ENCODE measurements at places on chromosomes 16 and 17. TPM values are rescaled to one million over a fixed set of nuclear protein-coding genes. Genes with fewer than 3 reads are reported as not detected.

Gene CENPV
- 115 TPM for polyA plus RNA-seq

Gene TPSG1
- 3.3 TPM for polyA plus RNA-seq

- peak; percentile 9 for DNase-seq
- H3K4me1 ChIP-seq: peaks cover 4% of the 10 kb centered on the region
- H3K27ac ChIP-seq: peak overlapping the region; percentile 98
- no peaks in the 10 kb centered on the region for H3K27me3 ChIP-seq
- no peaks in the 10 kb centered on the region for H3K36me3 ChIP-seq
Measured at GRCh38 chr16:57184887-57185445, 873 bp downstream of the PSME3IP1 start.

DNA sequence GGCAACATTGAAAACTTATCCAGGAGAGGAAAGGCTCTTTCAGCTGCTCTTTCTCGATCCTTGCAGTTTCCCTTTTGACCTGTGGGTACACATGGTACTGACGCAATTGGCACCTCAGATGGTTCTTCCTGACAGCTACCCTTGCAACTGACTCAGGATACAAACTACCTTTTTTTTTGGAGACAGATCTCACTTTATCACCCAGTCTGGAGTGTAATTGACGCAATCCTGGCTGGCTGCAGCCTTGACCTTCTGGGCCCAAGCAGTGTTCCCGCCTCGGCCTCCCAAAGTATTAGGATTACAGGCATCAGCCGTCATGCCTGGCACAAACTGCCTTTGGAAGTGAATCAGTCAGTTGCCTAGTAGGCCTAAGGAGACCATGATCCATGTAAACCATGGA is 607.2 kb downstream of the WWOX start:
- no peaks in the 10 kb centered on the region for H3K4me1 ChIP-seq
- DNase-seq: no peak
- no peaks in the 10 kb centered on the region for H3K27me3 ChIP-seq
- no peaks in the 10 kb centered on the region for H3K36me3 ChIP-seq
- no peak overlapping the region for H3K4me3 ChIP-seq

- no peaks in the 10 kb centered on the region for H3K36me3 ChIP-seq
- no peak for DNase-seq
- no peak overlapping the region for H3K4me3 ChIP-seq
- no peaks in the 10 kb centered on the region for H3K27me3 ChIP-seq
- H3K27ac ChIP-seq: no peak overlapping the region
Measured at GRCh38 chr17:12395733-12396354, 269.8 kb upstream of the MYOCD start.

- H3K27me3 ChIP-seq: no peaks in the 10 kb centered on the region
- H3K36me3 ChIP-seq: peaks cover 93% of the 10 kb centered on the region
- no peaks in the 10 kb centered on the region for H3K4me1 ChIP-seq
- H3K27ac ChIP-seq: no peak overlapping the region
- no peak overlapping the region for H3K4me3 ChIP-seq
Measured at GRCh38 chr17:2692781-2693135, 18.8 kb downstream of the CLUH start.

GRCh38 chr17:34979650-34980352 is 511 bp upstream of the LIG3 start:
- DNase-seq: no peak
- H3K27me3 ChIP-seq: no peaks in the 10 kb centered on the region
- peak overlapping the region; percentile 98 for H3K4me3 ChIP-seq
- no peak overlapping the region for H3K27ac ChIP-seq
- peaks cover 6% of the 10 kb centered on the region for H3K4me1 ChIP-seq

- H3K4me3 ChIP-seq: no peak overlapping the region
- no peak overlapping the region for H3K27ac ChIP-seq
- H3K4me1 ChIP-seq: peaks cover 3% of the 10 kb centered on the region
- H3K27me3 ChIP-seq: peaks cover 20% of the 10 kb centered on the region
Measured at GRCh38 chr17:50471009-50471905, 2.6 kb upstream of the CHAD start.

All from small intestine (tissue), 16 donors.